AG10803 (cell line): ENCODE measurements at places on chromosomes 6 and 20.

DNA sequence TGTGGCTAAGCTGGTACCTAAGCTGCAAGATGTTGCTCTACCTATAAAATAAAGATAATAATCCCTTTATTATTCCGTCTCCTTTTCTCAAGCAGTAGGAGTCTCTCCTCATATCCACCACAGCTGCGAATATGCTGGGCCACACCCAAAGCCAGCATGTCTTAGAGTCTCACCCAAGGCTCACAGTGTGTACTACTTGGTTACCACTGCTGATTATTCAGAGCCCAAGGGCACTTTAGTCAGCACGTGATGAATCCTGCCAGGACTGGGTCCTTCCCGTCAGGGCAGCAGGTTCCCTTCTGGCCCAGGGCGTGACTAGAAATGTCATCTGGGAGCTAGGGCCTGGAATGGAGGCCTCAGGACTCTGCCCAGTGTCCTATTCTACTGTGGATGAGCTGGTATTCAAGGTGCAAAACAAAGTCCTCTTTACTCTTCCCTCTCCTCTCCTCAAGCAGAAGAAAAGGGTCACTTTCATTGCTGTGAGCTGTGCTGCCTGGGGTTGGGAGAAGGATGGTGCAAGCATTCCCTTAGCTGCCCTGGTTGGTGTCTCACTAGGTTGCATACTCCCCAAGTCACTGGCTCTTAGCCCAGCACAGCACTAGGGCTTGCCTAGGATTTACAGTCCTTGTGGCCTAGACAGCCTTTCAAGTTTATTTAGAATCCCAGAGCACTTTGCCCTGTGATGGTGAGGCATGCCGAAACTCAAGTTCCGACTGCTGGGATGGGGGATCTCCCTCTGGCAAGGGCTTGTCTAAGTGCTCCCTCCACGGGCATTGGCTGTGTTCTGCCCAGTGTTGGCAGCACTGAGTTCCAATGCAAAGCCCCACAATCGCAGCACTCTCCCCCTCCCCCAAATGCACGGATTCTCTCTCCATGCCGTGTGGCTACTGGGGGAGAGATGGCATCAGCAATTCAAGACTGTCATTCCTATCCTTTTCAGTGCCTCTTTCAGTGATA is 320.2 kb downstream of the BTBD9 start:
- DNase-seq: no peak

DNA sequence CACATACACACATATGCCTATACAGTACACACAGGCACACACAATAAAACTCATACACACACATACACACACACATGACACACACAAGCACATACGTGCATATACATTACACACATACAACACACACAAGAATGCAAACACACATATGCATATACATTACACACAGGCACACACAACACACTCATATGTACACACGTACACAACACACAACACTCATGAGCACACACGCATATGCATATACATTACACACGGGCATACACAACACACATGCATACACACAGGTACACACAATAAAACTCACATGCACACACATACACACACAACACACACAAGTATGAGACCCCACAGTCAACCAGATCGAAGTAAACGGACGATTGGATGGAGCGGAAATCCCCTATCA is 238.2 kb downstream of the ERMARD start:
- DNase-seq: no peak

GRCh38 chr6:30849903-30850651 is 34.2 kb upstream of the DDR1 start:
- DNase-seq: no peak

DNA sequence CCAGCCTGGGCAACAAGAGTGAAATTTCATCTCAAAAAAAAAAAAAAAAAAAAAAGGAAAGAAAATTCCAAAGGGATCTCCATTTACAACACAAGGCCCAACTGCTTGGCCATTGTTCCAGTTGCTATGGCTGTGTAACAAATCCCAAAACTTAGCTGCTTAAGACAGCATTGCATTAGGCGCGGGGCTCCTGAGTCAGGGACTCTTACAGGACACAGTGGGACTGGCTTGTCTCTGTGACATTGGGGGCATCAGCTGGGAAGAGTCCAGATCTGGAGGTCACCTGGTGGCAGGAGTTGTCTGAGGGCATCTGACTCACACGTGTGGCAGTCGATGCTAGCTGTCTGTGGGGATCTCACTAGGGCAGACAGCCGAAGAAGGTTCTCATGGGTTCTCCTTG is 35.6 kb downstream of the TTLL9 start:
- DNase-seq: no peak

- no peak for DNase-seq
Measured at GRCh38 chr6:1127129-1127528, 184.8 kb upstream of the FOXQ1 start.

- DNase-seq: peak; percentile 29
Measured at GRCh38 chr20:10673176-10673841, 490 bp downstream of the JAG1 start.

DNA sequence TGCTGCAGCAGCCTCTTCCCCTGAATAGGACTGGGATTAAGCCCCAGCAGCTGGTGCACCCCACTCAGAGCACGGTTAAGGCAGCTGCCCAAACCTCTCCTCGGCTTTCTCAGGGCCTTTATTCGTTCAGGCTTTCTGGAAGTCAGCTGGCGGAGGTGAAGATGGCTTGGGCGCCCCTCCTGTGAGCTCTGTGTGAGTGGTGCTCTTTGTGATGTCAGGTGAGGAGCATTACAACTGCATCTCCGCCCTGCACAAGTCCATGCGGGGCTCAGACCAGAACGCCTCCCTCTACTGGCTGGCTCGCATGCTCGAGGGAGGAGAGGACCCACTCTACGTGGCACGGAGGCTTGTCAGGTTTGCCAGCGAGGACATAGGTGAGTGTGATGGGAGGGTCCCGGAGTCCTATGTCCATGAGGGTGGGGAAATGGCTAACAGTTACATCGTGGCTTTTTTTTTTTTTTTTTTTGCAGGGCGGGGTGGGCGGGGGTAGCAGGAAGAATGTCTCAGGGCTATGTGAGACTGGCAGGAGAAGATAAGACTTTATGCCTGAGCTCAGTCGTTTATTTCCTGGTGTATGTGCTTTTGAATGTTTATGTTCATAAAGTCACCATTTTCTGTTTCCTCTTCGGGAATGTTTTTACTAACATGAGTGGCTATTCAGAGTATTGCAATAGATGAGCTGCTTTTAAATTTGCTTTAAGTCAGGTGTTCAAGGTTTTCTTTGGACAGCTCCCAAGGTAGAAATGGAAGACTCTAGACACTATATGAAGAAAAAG is 18.2 kb downstream of the WRNIP1 start:
- no peak for DNase-seq

GRCh38 chr20:38991814-38992704 is 29.9 kb downstream of the DHX35 start:
- DNase-seq: no peak

GRCh38 chr6:54846857-54847674 is 495 bp downstream of the FAM83B start:
- DNase-seq: no peak

DNA sequence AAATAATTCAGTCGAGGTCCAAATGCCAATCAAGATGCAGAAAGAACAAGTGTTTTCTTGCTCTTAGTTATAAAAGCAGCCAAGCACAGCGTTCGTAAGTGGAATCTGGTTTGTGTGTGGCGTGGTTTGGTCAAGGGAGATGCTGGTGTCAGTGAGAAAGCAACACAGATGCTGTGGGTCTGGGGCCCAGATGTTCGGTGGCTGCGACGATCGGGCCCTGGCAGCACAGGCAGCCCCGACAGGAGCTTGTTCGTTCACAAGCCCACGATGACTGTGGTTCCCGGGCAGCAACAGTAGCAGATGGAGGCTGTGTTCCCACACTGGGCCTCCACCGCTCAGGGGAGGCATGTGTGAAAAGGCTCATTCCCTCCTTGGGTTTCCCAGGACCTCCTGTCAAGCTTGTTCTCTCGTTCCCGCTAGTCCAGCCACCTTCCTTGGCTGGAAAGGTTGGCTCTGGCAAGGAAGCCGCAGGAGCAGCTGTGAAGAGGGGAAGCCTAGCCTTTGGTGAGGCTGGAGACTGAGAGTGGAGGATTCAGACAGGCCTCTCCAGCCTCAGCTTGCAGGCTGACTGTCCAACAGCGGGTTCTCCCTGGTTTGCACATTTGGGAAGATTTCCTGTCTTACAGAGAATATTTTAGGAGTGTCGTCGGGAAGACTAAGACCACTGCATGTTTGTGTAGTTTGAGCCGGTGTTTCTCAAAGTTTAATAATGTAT is 304.7 kb downstream of the QKI start:
- DNase-seq: no peak

- peak; percentile 59 for DNase-seq
Measured at GRCh38 chr6:29965873-29966601, 23.7 kb downstream of the HLA-A start.

GRCh38 chr6:16154904-16155303 is 26.0 kb downstream of the MYLIP start:
- DNase-seq: peak; percentile 82

GRCh38 chr6:122511193-122511924 is 39.8 kb upstream of the SERINC1 start:
- no peak for DNase-seq

GRCh38 chr6:40626886-40627285 is 39.7 kb upstream of the LRFN2 start:
- no peak for DNase-seq

GRCh38 chr6:154721460-154721859 is 11.8 kb upstream of the SCAF8 start:
- DNase-seq: peak; percentile 65

DNA sequence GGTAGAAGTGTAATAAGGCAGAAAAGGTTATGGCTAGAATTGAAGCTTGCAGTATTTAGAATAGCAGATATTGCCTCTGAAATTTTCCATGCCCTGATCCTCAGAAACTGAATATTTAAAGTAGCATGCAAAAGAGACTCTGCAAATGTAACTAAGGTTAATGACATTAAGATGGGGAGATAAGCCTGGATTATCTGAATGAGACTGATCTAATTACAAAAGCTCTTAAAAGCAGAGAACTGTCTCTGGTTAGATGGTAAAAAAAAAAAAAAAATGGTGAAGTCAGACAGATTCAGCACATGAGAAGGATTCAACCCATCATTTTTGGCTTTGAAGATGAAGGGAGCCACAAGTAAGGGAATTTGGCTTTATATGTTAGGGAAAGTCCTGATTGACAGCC is 503.7 kb upstream of the IRAK1BP1 start:
- DNase-seq: no peak

DNA sequence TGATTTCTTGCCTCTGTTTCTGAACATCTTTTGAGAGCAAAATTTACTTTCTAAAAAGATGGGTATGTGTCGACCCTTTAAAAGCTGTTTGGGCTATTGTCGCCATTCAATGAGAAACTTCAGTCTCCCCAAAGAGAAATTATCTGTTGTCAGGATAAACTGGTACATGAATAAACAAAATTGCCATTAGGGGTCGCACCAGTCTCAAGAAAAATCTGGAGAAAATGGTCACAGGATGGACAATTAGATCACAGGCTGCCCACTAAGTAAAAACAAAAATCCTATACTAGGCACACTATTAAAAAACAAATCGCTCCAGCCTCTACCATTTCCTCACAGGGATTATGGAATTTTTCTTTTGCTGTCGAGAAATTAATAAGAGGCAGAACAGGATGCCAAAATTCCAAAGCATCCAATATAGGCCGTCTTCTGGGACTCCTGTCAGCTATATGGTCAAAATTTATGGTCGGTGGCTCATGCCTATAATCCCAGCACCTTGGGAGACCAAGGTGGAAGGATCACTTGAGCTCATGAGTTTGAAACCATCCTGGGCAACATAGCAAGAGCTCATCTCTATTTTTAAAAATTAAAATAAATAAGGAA is 5.5 kb upstream of the HLA-E start:
- DNase-seq: peak; percentile 70
